ENCODE measurements at places on chromosomes 6 and 20. TPM values are rescaled to one million over a fixed set of nuclear protein-coding genes. Genes with fewer than 3 reads are reported as not detected.

DNA sequence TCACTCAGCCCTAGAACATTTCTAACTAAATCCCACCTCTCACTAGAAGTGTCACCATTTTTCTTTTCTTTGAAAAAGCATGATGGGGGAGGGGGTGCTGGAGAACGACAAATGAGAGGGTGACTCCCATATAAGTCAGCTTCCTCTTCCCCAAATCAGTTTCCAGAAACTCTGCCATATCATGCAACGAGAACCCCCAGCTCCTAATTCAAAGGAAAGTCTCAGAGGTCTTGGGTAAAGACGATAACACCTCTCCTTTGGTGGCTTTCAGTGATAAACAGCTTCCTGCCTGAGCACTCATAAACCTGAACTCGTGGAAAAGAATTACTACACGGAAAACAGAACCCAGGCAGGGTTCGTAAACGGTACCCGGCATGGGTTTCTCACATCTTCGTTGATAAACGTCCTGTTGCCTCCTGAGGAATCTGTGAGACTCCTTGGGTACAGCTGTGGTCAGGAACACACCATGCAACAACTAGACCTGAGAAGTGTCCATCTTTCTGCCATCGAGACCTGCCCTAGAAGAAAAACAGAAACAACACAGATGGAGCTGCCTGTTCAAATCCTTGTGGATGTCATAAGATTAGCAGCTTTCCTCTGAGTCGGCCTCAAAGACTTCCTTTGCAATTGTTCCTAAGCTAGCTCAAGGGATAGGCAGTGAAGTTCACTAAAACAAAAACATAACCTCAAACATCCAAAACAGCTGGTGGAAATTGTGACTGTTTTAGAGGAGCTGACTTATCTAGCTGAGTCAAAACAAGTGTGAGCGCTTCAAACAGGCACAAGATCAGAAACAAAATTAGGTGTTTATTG lies 185.8 kb upstream of the PRDM1 start:
- DNase-seq = no peak

DNA sequence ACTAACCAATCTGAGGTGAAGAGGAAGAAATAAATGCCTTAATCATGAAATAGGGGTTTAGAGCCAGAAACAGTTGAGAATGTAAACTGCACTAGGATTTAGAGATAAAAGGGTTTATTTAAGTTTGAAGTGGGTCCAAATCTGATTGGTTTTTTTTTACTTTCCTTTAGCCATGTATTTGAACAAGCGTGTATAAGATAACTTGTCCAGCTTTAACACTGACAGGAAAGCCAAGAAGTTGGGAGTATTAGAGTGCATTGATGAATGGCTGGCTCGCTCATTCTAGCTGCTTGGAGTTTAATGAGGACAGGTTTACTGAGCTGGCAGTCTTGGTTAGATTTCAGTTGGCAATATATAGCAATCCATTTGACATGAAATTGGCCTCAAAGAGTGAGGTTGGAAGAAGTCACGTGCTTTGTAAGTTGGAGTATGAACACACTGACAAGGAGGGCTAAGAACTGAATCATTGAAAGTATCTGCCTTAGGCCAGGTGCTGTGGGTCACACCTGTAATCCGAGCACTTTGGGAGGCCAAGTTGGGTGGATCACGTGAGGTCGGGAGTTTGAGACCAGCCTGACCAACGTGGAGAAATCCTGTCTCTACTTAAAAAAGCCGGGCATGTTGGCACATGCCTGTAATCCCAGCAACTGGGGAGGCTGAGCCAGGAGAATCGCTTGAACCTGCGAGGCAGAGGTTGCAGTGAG lies 13.7 kb downstream of the SRSF3 start:
- DNase-seq = no peak

- DNase-seq = no peak
Measured at GRCh38 chr20:47188540-47188939, 168.0 kb downstream of the ZMYND8 start.

DNA sequence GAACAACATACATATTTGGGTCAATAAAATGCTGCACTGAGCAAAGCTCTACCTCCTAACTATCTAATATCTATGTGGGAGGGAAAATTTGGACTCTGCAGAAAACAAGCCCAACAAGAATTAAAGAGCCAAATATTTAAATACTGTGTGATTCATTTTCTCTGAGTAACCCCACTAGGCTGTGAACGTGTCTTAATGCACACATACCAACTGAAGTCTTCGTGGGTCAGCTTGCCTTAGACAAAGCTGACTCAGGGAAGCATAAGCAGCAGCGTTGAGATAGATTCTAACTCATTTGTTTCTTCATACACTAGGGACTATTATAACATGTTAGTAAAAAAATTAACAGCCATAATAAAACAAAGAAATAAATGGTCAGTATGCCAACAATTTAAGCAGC lies 114.3 kb downstream of the GJA1 start:
- DNase-seq = no peak

- DNase-seq = no peak
Measured at GRCh38 chr20:40502576-40502975, 186.5 kb downstream of the MAFB start.

- no peak for DNase-seq
Measured at GRCh38 chr6:127468936-127469335, 9.7 kb upstream of the KIAA0408 start.

DNA sequence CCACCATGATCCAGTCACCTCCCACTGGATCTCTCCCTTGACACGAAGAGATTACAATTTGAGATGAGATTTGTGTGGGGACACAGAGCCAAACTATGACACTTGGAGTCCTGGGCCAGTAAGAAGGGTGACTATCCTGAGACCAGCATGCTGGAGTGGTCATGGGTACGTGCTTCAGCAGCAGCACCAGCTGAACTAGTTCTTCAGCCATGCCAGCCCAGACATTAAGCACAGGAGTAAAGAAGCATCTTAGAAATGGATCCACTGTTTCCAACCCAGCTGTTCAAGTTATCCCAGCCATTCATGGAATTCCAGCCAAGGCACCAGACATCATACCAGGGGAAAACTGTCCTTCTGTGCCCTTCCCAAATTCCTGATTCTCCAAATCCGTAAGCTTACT lies 370.0 kb downstream of the MAFB start:
- DNase-seq = no peak

DNA sequence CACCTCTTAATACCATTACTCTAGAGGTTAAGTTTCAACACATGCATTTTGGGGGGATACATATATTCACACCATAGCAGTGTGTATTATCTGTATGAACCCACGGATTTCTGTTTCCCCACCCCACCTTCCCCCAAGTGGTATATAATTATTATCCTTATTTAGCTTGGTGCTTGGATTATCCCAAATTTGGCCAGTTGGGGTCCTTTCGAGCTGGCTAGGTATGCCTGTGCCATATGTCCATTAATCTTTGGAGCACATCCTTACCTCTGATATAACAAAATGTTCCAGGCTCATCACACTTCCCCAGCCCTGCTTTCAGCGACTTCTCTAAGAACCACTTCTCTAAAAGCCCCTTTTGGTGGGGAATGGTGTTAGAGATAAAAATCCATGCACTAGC lies 118.7 kb upstream of the MLIP start:
- no peak for DNase-seq

- no peak for DNase-seq
Measured at GRCh38 chr6:7132398-7133035, 24.8 kb downstream of the RREB1 start.

GRCh38 chr6:28606424-28607391 lies 81.0 kb downstream of the GPX5 start:
- no peak for DNase-seq

DNA sequence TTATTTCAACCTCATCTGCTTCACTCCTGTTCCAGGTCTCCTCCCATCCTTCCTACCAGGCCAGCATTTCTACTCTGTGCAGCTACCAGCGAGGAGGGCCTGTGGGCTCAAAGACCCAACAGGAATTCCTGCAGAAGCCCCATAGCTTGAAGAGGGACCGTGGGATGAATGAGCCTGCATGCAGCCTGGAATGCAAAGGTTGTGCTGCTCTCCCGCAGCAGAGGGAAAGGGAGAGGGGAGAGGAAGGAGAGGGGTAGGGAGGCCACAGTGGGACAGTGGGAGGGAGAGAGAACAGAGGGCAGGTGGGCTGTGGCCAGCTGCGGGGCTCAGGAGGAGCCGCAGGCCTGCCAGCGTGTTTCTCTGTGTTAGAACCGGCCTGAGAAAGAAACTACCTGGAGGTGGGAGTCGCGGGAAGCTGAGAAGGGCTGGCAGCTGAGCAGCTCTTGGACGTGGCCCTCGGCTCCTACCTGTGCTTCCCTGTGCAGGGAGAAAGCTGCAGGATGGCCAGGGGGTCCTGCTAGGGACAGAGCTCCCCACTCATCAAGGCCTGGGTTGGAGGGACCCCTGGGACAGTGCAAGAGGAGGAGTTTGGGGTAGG lies 66.1 kb upstream of the MLN start:
- no peak for DNase-seq

GRCh38 chr6:30829639-30830255 lies 54.6 kb upstream of the DDR1 start:
- no peak for DNase-seq

GRCh38 chr6:160861824-160862223 lies 129.7 kb upstream of the MAP3K4 start:
- no peak for DNase-seq

- no peak for DNase-seq
Measured at GRCh38 chr6:92231171-92231701, 1188.1 kb downstream of the EPHA7 start.

DNA sequence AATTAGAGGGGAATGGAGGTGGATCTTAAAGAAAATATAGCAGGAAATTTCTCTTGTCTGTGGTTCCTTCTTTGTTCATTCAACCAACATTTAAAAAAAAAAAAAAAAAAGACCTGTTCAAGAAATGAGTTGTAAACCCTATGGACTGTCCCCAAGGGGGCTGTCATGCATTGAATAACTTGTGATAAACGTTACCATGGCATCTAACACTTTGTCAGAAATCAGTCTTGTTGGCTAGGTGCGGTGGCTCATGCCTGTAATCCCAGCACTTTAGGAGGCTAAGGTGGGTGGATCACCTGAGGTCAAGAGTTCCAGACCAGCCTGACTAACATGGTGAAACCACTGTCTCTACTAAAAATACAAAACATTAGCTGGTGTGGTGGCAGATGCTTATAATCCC lies 381.7 kb downstream of the BCKDHB start:
- DNase-seq = no peak

DNA sequence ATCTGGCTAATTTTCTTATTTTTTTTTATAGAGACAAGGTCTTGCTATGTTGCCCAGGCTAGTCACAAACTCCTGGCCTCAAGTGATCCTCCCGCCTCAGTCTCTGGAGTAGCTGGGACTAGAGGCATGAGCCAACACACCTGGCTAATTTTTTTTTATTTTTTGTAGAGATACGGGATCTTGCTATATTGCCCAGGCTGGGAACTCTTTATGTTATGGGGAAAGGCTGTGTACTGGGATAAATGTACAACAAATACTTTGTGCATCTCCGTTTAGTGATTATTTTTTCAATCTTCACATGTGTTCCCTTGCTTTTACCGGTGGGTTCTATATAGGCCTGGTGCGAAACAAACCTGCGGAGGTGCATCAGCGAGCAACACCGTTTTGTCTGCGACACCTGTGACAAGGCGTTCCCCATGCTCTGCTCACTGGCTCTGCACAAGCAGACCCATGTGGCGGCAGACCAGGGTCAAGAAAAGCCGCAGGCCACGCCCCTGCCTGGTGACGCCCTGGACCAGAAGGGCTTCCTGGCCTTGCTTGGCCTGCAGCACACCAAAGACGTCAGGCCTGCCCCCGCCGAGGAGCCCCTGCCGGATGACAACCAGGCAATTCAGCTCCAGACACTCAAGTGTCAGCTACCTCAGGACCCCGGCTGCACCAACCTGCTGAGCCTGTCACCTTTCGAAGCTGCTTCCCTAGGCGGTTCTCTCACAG lies 84.2 kb downstream of the SSR1 start:
- no peak for DNase-seq

GRCh38 chr6:19838442-19839236 lies 1.5 kb downstream of the ID4 start:
- no peak for DNase-seq

DNA sequence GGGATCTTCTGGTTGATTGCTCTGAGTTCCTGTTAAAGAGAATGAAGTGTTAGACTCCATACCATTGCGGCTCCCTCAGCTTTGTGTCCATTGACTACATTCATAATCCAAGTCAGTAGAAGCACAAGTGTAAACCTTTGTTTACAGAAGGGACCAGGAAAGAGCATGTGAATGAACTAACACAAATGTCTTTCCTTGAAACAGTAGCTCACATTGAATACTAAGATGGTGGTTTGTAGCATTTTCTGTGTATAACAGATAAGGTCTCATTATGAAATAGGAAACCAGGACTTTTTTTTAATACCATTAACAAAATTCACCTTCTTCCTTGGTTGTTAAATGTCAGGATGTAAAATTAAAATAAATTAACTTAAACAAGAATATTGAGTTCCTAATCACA lies 8.4 kb downstream of the STXBP5 start:
- no peak for DNase-seq

DNA sequence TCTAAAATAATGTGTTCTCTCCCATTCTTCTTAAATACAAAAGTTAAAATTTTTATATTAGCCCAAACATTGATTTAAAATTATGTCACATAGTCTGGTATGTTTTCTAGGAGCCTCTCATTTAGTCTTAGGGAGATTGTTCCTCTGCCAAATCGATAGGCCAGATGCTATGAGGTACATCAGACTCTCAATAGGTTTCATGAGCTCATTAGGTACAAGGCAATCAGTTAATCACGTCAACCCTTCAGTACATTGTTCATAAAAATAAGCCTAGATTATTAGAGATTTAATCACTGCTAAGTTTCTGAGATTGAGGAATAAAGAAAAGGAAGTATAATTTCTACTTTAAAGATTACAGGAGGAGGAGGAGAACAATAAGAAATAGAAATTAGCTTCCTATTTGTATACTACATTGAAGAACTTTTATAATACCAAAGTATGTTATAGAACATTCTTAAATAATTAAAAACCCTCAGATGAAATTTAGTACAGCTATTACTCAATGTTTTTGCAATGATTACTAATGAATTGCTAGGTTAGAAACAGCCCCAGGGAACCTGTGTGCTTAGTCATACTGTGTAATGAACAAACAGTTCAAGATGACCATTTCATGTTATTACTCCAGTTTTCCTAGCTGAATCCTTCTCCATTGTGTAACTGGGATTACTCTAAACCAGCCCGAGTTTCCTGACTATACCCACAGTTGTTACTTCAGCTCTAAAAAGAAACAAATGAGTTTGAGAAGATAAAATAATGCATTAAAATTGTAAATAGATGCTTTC lies 117.0 kb downstream of the BMP5 start:
- no peak for DNase-seq

DNA sequence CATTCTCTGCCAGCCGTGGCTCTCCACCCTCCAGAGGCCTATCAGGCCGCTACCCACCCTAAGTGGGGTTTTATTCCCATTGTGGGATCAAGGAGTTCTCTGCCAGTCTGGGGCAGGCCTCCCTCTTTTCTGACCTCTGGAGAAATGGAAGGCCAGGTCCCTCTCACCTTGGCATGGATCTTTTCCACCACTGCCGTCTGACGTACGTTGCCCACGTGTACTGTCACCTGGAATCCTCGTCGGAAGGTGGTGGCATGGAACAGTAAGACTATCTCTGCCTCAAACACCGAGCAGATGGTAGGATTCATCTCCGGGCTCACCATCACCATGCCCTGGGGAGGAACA lies 7.3 kb downstream of the GTPBP2 start:
- DNase-seq = no peak

The FERMT1 gene
- 1.4 TPM for total RNA-seq

The GUCA1A gene
- 2.2 TPM for total RNA-seq

The IMPG1 gene
- not detected for total RNA-seq

The FUT9 gene
- total RNA-seq = 97.0 TPM
